ENCODE measurements at places on chromosomes 12 and 14.

DNA sequence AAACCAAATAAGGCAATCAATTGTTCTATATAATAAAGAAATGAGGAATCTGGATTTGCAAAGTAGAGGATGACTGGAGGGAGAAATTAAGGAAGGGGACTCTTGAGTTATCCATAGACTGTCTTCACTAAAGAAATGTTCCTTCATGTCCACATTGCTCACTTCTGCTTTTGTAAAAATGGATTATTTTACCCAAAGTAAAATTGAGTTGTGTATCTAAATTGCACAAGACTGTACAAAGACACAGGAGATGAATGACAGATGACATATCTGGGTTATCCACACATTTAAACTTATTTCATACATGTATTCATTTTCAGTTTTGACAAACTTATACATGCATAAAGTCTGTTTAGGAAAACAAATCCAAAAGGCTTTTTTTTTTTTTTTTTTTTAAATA lies 11.3 kb downstream of the ATP2B1 start:
- H3K27ac ChIP-seq, result no peak overlapping the region
- H3K4me3 ChIP-seq, result no peak overlapping the region
- no peak for DNase-seq
- H3K4me1 ChIP-seq, result no peaks in the 10 kb centered on the region
- H3K27me3 ChIP-seq, result no peaks in the 10 kb centered on the region

DNA sequence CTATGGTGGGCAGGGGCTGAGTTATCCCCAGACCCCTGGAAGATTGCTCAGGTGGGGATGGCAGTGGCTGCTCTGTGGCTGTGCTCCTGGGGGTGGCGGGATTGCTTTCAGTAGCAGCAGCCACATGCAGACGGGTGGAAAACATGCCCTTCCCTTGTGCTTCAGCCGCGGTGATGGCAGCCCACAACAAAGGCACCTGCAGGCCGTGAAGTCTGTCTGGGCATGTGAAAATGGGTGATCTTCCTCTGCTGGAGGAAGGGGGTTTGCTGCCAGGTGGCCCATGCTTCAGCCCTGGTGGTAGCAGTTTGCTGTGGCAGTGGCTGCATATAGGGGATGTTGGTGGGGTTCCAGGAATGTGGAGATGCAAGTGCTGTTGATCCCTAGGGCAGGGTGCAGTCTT lies 326.2 kb upstream of the RGS6 start:
- DNase-seq, result no peak
- H3K27me3 ChIP-seq, result no peaks in the 10 kb centered on the region
- H3K4me1 ChIP-seq, result no peaks in the 10 kb centered on the region
- no peak overlapping the region for H3K4me3 ChIP-seq
- H3K36me3 ChIP-seq, result no peaks in the 10 kb centered on the region
- H3K27ac ChIP-seq, result no peak overlapping the region

- peaks cover 2% of the 10 kb centered on the region for H3K4me1 ChIP-seq
- DNase-seq, result no peak
- peak overlapping the region; percentile 54 for H3K4me3 ChIP-seq
- H3K36me3 ChIP-seq, result peaks cover 5% of the 10 kb centered on the region
- H3K27ac ChIP-seq, result peak overlapping the region; percentile 59
These were observed 37.3 kb upstream of the ATXN2 start for GRCh38 chr12:111636209-111636945.

DNA sequence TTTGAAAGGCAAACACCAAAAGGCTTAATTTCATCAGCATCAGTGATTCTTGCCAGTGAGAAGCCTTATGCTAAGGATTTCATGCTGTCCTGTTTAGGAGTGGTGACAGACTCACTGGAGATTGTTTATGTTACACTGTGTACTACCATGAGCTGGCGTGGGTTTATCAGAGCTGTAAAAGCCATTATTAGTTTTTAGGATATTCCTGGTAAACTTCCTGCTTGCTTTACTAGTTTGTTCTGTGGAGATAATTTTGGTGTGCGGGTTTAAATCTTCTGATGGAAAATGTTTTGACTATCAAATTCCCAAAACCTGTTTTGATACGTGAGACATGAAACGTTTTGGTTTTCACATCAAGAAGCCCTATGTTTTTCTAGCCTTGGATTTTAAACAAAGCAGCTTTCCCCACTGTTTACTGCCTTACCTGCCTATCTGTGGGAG lies 15.2 kb downstream of the PPFIBP1 start:
- H3K36me3 ChIP-seq, result no peaks in the 10 kb centered on the region
- H3K4me1 ChIP-seq, result peaks cover 52% of the 10 kb centered on the region
- no peaks in the 10 kb centered on the region for H3K27me3 ChIP-seq

DNA sequence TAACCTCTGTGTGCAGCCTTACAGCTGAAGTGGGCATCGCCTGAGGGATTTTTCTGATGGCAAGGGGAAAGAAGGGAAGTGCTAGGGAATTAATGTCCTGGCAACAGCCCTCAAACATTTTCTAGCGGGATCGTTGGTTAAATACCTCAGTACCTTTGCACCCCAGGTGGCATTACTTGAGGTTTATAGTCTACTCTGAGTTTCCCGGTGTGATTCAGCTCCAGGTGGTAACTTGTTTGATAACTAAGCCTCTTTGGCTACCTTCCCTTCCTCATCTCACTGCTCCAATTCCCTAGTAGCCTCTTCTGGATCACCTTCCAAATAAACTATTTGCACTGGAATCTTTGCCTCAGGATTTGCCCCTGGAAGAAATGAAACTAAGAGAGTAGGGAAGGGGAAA lies 237.0 kb upstream of the SSTR1 start:
- no peaks in the 10 kb centered on the region for H3K4me1 ChIP-seq
- no peaks in the 10 kb centered on the region for H3K36me3 ChIP-seq
- no peaks in the 10 kb centered on the region for H3K27me3 ChIP-seq
- DNase-seq, result no peak

- H3K4me1 ChIP-seq, result no peaks in the 10 kb centered on the region
- no peak overlapping the region for H3K27ac ChIP-seq
- no peaks in the 10 kb centered on the region for H3K36me3 ChIP-seq
- H3K4me3 ChIP-seq, result peak overlapping the region; percentile 19
- no peaks in the 10 kb centered on the region for H3K27me3 ChIP-seq
- no peak for DNase-seq
These were observed 1.6 kb downstream of the ADGRD1 start for GRCh38 chr12:130955238-130955816.

DNA sequence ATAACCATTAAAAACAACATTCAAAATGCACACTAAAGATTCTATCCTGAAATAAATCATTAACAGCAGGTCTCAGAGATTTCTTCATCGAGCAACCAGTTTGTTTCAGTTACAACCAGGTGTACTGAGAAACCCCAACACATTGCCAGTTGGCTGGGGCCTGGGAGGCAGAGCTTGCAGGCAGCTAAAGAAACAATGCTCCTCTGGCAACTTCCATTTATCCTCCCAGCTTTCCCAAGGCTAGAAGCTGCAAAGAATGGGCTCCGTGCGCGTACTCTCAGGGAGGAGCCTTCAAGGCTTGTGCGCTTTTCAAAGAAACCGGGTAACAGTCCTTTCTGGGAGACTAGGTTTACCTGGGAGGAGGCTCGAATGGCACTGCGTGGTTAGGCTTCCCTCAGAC lies 181.6 kb downstream of the MSRB3 start:
- DNase-seq, result no peak
- H3K27ac ChIP-seq, result no peak overlapping the region
- H3K36me3 ChIP-seq, result peaks cover 48% of the 10 kb centered on the region

GRCh38 chr12:113580437-113580836 lies 108.8 kb upstream of the LHX5 start:
- no peak for DNase-seq
- H3K4me1 ChIP-seq, result no peaks in the 10 kb centered on the region
- H3K27ac ChIP-seq, result no peak overlapping the region

- no peaks in the 10 kb centered on the region for H3K4me1 ChIP-seq
- DNase-seq, result no peak
- no peak overlapping the region for H3K4me3 ChIP-seq
- no peak overlapping the region for H3K27ac ChIP-seq
These were observed 11.3 kb downstream of the CS start for GRCh38 chr12:56288705-56289387.

- H3K4me1 ChIP-seq, result no peaks in the 10 kb centered on the region
- H3K36me3 ChIP-seq, result peaks cover 20% of the 10 kb centered on the region
- no peak overlapping the region for H3K27ac ChIP-seq
- no peaks in the 10 kb centered on the region for H3K27me3 ChIP-seq
- no peak for DNase-seq
- no peak overlapping the region for H3K4me3 ChIP-seq
These were observed 13.8 kb downstream of the LGMN start for GRCh38 chr14:92734618-92735017.

- no peak for DNase-seq
- H3K4me3 ChIP-seq, result no peak overlapping the region
- no peaks in the 10 kb centered on the region for H3K27me3 ChIP-seq
- H3K36me3 ChIP-seq, result peaks cover 24% of the 10 kb centered on the region
- no peak overlapping the region for H3K27ac ChIP-seq
- H3K4me1 ChIP-seq, result no peaks in the 10 kb centered on the region
These were observed 37.7 kb downstream of the ADAM21 start for GRCh38 chr14:70489579-70490200.

DNA sequence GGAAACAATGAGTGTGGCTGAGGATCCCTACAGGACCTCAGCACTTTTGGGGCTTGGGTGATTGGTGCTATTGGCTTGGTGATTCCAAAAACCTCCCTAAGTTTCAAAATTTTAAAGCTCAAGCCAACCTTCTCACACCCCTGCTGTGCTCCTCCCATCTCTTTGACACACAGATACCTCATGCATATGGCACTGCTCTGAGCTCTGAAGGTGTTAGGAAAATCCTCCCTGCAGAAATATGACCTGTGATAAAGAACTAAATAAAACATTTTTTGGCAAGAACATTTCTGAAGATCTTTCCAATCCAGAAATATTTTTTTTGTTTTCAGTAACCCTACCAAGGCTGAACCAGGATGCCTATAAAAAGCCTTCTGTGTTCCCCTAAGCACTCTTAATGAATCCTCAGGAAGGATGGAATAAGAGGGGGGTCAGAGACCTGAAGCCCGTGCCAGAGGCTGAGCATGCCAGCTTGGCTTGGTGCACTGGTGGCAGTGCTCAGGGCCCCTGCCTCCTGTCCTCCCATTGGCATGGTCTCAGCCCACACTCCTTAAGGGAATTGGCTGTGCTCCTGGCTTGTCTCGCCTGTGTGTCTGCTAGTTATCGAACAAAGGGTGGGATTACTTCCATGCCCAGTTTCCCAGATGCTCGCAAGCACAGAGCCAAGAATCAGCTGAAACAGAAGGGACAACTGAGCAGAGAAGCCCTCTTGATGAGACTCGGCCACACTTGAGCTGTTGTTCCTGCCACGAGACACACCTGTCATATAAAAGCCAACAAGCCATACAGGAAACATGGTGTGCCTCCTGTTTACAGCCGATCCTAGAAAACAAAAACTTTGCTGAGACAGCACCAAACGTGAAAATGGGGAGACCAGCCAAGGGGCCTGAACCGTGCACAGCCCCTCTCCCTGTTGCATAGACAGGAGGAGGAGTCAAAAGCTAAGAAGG lies 132.7 kb upstream of the EEA1 start:
- peak; percentile 63 for DNase-seq
- no peaks in the 10 kb centered on the region for H3K36me3 ChIP-seq
- no peak overlapping the region for H3K4me3 ChIP-seq
- peak overlapping the region; percentile 83 for H3K27ac ChIP-seq

GRCh38 chr14:22107753-22108152 lies 434.1 kb upstream of the OR4E1 start:
- no peaks in the 10 kb centered on the region for H3K36me3 ChIP-seq
- no peak overlapping the region for H3K4me3 ChIP-seq
- no peaks in the 10 kb centered on the region for H3K4me1 ChIP-seq
- H3K27me3 ChIP-seq, result no peaks in the 10 kb centered on the region

- no peaks in the 10 kb centered on the region for H3K27me3 ChIP-seq
- H3K36me3 ChIP-seq, result no peaks in the 10 kb centered on the region
- H3K4me3 ChIP-seq, result no peak overlapping the region
These were observed 21.8 kb downstream of the CHST11 start for GRCh38 chr12:104478396-104479122.

DNA sequence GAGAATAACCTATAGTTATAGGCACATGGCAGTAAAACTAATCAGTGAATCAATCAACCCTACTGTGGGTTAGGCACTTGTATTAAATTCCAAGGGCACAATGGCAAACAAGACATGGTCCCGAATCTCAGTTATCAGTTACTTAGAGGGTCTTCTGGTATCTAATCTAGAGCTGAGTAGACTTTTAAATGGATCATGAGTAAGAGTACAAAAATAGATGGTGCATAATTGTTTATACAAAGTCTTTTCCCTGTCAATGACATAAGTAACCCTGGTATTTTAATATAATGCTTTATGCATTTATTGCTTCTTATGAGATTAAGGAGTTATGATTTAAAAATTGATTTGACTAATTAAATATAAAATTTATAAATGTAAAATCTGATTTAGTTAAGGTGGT lies 23.0 kb upstream of the KCNJ8 start:
- no peaks in the 10 kb centered on the region for H3K27me3 ChIP-seq
- no peak overlapping the region for H3K4me3 ChIP-seq
- H3K36me3 ChIP-seq, result no peaks in the 10 kb centered on the region

DNA sequence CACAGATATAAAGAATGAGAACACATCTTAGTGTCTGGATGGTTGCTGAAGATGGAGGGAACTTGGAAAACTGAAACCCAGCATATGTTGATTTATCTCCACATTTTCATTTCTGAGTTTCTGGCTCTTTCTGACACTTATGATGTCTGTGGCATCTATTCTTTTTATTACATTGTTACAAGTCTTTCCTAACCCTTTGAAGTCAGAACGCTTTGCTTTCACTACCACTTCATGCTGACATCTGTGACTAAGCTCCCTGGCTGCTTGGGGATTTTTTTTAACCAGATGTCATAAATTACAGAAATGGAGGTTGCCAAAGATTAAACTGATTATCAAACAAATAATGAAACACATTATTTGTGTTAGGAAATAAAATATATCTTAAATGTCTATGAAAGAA lies 188.7 kb downstream of the KITLG start:
- no peaks in the 10 kb centered on the region for H3K27me3 ChIP-seq
- H3K36me3 ChIP-seq, result no peaks in the 10 kb centered on the region
- H3K4me3 ChIP-seq, result no peak overlapping the region

GRCh38 chr12:7948589-7949260 lies 12.7 kb upstream of the SLC2A3 start:
- H3K27me3 ChIP-seq, result no peaks in the 10 kb centered on the region
- H3K4me1 ChIP-seq, result no peaks in the 10 kb centered on the region
- H3K27ac ChIP-seq, result no peak overlapping the region
- no peak for DNase-seq
- no peak overlapping the region for H3K4me3 ChIP-seq
- no peaks in the 10 kb centered on the region for H3K36me3 ChIP-seq

DNA sequence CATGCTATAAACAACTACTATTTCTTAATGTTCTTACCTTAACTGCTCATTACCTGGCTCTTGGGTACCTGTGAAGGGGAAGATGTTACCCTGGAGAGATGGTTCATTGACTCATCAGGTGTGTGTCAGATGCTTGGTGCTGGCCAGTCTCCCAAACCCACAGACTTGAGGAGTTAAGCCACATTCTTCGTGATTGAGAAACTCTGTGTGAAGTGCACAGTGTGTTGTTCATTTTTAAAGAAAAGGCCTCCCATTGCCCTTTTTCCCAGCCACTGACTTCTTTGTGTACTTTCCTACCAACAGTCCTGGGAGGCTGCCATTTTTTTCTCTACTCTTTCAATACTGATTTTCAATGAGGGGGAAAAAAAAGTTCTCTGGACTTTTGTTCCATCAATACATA lies 3.2 kb downstream of the MGST1 start:
- H3K36me3 ChIP-seq, result no peaks in the 10 kb centered on the region
- H3K4me3 ChIP-seq, result no peak overlapping the region
- no peak overlapping the region for H3K27ac ChIP-seq
- no peak for DNase-seq
- no peaks in the 10 kb centered on the region for H3K4me1 ChIP-seq

- H3K36me3 ChIP-seq, result no peaks in the 10 kb centered on the region
- H3K4me1 ChIP-seq, result no peaks in the 10 kb centered on the region
- H3K27ac ChIP-seq, result no peak overlapping the region
- DNase-seq, result no peak
- no peaks in the 10 kb centered on the region for H3K27me3 ChIP-seq
These were observed 108.1 kb downstream of the TTLL5 start for GRCh38 chr14:75769047-75769685.
